Smooth muscle cell of trachea (primary cell): ENCODE measurements at places on chromosomes 12 and 14. TPM values are rescaled to one million over a fixed set of nuclear protein-coding genes. Genes with fewer than 3 reads are reported as not detected.

The PLEK2 gene
- total RNA-seq: 3.0 and 6.7 TPM in 2 replicates

The HOXC13 gene
- not detected in 2 replicates for total RNA-seq

The SUPT16H gene
- 73.8 and 89.9 TPM in 2 replicates for total RNA-seq

The FBLN5 gene
- 49.5 and 52.9 TPM in 2 replicates for total RNA-seq

The PPP4R4 gene
- total RNA-seq: 0.44 and 2.8 TPM in 2 replicates

The ARHGEF25 gene
- 24.4 and 51.1 TPM in 2 replicates for total RNA-seq

The GYS2 gene
- total RNA-seq: not detected in 2 replicates

The CFAP54 gene
- total RNA-seq: 2.8 and 3.1 TPM in 2 replicates

The KLHL33 gene
- total RNA-seq: 0.17 and 0.29 TPM in 2 replicates

The MORN3 gene
- 0.33 and 0.73 TPM in 2 replicates for total RNA-seq

The TMPRSS12 gene
- total RNA-seq: not detected in 2 replicates

The TNS2 gene
- total RNA-seq: 62.3 and 128 TPM in 2 replicates

The PXN gene
- 39.4 and 57.0 TPM in 2 replicates for total RNA-seq

The SLC39A5 gene
- not detected in 2 replicates for total RNA-seq

The NID2 gene
- 186 and 315 TPM in 2 replicates for total RNA-seq

The NXPH4 gene
- total RNA-seq: 3.2 and 3.5 TPM in 2 replicates

The B4GALNT3 gene
- under 0.01 TPM in 1 of 2 replicates, not detected in the other for total RNA-seq

The ERP27 gene
- not detected in 2 replicates for total RNA-seq

The KRT73 gene
- not detected in 2 replicates for total RNA-seq

The AQP6 gene
- total RNA-seq: not detected in 2 replicates

The CPSF2 gene
- 39.5 and 64.0 TPM in 2 replicates for total RNA-seq

The GMFB gene
- total RNA-seq: 95.9 and 153 TPM in 2 replicates

The INHBC gene
- not detected in 2 replicates for total RNA-seq

The IL22 gene
- total RNA-seq: not detected in 2 replicates

The ZC2HC1C gene
- total RNA-seq: 1.2 and 2.5 TPM in 2 replicates

The FAM181A gene
- total RNA-seq: not detected in 2 replicates

The ZDHHC22 gene
- not detected in 2 replicates for total RNA-seq

The SSPN gene
- total RNA-seq: 10.9 and 15.1 TPM in 2 replicates

The PLEKHD1 gene
- under 0.01 TPM in 2 replicates for total RNA-seq

The CD4 gene
- total RNA-seq: 0.15 and 2.2 TPM in 2 replicates
